T-helper 9 cell (primary cell): ENCODE measurements at places on chromosomes 13 and 19.

GRCh38 chr13:59471106-59471505 lies 692.6 kb downstream of the DIAPH3 start:
- DNase-seq, result no peak

DNA sequence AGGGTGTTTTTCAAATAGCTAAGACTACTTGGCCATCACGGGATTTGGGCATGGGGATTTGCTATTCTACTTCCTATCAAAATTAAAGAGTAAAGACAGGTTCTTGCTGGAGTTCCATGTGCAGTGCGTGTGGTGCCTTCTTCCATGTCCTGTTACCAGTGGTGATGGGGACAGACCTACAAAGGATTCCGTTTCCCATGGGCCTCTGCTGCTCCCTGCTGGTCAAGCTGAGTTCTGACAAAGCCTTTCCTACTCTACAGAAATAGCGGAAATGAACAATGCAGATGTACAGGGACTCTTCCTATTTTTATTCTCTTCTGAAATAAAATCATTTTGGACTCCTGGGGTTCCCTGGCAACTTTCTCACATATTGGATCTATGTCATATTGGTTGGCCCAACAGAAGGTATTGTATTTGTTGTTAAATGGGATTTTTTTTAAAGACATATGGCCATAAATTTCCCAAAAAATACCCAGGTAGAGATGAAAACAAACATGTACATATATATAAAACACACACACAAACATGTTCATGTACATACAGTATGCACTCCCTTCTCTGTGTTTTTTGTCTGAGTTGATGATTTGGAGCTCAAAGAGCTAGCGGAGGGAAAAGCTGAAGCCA lies 90.5 kb upstream of the SLC15A1 start:
- peak; percentile 46 for DNase-seq

DNA sequence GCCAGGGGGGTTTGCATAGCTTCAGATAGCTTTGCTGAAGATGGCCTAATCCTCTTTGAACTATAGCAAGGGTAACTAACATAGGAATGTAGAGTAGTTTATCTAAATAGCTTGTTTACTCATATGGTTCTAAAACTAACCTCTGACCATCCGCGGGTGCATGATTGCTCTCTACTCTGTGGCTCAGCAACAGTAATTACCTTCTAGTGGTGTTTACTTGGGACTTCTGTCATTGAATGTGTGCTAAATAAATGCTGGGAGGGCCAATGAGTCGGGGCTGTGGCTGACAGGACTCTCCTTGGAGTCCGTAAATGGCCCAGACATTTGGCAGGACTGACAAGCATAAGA lies 1461.9 kb downstream of the UQCRFS1 start:
- no peak for DNase-seq

GRCh38 chr13:110713981-110714796 lies 689 bp downstream of the ING1 start:
- DNase-seq, result peak; percentile 63

DNA sequence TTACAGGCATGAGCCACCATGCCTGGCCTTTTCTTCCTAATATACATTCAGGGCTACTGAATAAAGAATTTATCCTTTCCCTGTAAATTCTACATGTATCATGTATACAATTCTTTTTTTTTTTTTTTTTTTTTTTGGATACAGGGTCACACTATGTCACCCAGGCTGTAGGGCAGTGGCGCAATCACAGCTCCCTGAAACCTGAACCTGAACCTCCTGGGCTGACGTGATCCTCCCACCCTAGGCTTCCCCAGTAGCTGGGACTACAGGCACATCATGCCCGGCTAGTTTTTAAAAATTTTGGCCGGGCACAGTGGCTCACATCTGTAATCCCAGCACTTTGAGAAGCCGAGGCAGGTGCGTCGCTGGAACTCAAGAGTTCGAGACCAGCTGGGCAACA lies 6.5 kb upstream of the SLC44A2 start:
- DNase-seq, result no peak

GRCh38 chr13:42017264-42017663 lies 31.2 kb upstream of the DGKH start:
- no peak for DNase-seq

DNA sequence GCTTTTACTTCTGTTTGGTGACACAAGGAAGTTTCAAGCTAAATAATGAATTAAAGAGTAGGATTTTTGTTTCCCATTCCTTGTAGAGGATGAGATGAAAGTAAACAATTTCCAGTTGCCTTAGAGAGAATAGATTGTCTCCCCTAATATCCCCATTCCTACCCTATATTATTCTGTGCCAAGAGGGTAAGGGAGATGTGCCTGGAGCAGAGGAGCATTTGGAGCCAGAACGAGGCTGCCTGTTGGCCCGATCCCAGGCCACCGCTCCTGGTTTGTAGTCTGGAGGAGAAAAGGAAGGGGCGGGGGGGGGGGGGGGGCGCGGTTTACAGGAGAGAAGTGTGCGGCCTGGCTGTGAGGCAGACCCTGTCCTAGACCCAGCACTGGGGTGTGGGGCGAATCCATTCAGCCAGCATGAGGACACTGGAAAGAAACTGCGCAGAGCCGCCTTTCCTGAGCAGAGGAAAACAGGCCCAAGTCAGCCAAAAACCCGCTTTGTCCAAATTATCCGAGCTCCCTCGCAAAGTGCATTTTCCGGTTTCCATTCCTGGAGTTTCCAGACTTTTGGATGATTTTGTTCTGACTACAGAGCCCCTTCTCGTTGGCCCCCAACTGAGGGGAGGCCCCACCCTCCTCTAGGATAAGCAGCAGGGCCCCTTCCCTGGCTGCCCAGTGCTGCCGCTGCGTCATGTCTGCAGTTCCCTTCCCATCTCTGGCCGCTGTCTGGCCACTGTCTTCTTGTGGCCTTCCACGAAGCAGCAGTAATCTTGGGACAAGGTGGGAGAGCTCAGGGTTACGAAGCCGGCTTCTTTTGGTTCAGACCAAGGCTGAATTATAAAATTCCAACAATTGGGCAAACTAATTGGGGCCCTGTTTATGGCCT lies 23.0 kb downstream of the NFIX start:
- DNase-seq, result no peak

- DNase-seq, result no peak
These were observed 36.6 kb upstream of the MEDAG start for GRCh38 chr13:30869491-30869890.

DNA sequence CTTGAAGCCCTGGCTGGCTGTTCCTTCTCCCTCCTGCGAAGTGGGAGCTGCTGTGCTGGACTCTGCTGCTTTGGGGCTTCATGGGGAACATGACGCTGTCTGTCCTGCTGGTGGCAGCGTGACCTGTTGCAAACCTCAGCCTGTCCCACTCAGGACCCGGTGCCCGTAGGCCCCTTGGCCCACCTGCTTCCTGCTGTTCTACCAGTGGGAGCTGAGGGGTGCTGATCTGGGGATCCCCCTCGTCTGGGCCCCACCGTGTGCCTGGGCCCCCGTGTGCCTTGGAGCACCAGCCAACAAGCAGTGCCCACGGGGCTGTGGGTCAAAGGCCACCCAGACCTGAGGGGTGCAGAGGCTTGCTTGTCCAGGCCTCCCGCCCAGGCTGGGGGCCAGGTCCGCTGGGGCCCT lies 5.3 kb downstream of the SPPL2B start:
- DNase-seq, result no peak

DNA sequence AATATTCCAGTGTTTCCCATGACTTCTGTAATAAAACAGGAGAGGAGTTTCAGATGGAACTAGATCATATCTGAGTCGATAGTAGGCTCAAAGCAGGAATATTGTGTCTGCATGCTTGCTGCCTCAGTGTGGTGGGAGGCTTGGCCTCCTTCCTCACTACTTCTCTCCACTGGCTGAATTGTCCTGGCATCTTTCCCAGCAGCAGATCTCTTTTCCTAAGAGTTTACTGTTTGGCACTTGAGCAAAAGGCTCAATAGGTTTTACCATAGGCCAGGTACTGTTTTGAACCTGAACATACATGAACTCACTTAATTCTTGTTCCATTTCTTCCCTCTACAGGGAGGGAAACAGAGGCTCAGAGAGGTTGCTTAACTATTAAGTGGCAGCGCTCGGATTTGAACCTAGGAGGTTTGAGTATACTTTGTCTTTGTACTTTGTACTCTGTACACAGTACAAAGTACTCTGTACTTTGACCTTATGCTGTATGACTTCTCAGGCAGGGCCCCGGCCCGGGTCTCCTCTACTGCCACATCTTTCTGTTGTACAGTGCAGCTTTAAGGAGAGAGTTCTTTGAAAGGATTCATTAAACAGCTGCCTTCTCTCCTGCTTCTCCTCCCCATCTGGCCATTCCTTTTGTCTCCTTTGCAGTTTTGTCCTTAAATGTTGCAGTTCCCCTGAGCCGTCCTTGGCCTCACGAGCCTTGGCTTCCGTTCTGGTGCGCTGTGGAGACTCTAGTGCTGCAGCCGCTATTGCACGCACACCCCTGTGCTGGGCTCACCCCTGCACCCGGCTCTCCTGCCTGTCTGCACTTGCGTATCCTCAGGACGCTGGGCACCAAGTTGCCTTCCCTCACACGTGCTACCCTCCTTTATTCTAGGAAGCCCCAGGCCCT lies 8.1 kb downstream of the B3GLCT start:
- DNase-seq, result no peak

DNA sequence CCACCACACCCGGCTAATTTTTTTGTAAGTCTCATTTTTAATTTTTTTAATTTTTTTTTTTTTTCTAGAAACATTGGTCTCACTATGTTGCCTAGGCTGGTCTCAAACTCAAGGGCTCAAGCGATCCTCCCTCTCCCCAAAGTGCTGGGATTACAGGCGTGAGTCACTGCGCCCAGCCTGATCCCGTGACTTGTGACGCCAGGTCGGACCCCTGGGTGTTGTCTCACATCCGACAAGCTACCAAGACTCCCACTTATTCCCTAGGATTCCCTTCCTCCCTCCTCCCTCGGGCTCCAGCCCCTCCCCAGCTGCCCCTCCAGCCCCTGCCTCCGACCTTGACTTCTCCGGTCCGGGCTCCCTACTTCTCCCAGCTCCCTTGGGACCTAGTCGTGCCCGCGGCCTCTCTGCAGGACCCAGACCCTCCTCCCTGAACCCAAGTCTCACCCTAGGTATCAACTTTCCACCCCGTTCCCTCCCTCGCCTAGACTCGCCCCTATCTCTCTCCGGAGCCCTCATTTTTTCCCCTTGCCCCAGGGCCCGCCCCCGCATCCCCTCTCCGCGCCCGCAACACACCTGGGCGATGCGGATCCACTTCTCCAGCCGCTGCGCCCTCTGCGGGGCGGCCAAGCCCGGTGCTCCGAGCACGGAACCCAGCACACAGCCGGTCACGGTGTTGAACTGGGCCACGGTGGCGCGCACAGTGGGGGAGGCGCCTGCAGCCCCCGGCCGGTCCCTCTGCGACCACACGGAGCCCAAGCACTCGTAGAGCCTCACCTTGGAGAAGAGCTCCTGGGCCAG lies 13.1 kb downstream of the RGL3 start:
- no peak for DNase-seq

DNA sequence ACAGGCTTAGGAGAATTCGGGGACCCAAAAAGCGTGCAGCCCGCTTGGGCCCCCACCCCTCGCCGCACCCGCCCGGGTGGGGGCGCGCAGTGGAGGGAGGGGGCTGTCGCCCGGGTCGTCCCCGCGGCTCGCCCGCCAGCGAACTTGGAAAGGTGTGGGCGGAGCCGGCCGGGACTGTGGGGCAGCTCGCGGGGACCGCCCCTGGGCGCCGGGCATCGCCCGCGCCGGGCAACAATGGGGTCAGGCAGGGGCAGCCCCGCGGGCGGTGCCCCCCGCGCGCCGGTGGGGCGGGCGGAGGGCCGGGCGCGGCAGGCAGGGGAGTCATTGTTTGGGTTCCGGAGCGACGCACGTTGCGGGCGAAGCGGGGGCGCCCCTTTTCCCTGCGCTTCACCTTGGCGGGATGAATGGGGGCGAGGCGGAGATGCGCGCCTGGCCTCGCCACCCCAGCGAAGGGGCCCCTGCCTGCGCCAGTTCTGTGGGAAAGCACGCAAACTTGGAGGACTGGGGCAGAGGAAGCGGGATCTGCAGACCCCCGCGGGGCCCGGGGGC lies 647 bp upstream of the KLF12 start:
- peak; percentile 66 for DNase-seq

DNA sequence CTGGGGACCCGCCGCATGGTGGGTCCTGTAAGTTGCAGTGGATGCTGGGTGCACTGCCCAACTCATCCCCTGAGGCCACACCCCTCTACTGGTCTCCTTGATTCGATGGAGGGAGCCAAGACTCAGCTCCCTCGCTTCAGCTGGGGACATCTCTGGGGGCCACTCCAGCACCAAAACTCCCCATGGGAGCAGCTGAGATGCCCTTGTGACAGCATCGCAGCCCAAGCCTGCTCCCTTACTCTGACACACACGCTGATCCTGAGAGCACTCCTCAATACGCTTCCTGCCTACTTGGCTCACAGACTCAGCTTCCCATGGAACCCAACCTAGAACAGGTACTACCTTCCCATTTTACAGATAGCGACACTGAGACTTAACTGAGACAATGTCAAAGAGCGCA lies 56.2 kb downstream of the PEPD start:
- no peak for DNase-seq

GRCh38 chr19:11019824-11020223 lies 59.0 kb downstream of the SMARCA4 start:
- DNase-seq, result no peak

DNA sequence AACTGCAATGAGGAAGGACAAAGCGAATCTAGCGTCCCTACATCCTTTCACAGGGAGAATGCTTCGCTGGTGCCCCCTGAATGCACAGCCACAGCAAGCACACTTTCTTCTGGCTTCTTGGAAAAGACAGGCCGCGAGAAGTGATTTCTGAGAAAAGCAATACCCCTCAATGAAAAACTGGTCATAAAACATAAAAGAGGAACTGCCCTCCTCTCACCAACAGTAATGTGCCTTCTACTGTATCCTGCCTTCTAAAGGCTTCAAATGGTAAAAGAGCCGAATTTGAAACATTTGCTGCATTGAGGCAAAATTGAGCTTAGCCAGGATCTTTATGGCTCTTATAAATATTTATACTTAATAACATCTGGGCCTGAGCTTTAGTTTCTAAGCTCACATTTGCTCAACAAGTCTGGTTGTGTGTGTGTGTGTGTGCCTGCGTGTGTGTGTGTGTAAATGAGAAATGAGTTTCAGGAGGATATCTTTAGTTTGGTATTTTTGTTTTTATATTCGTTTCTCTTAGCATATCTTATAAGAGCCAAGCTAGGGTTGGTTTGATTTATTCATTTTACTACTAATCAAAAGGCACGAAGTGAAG lies 246.1 kb upstream of the MAB21L1 start:
- no peak for DNase-seq

DNA sequence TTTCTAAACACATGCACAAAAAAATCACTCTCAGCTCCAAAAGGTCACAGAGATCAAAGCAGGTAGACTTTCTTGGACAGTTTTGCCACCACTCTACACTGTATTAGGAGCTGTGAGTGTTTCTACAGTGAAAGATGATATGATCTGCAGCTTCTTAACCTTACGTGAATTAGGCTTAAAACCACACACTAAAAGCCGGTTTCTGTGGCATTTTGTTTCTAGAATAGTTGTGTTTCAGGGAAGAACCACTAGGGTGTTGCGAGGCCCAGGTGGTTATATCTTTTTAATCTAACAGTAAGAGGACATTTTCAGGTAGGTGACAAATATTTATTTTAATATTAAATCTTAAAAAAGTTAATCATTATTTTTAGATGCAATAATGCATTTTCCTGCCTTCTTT lies 216.4 kb downstream of the KLF5 start:
- DNase-seq, result no peak
